ENCODE measurements at places on chromosomes 6 and 20.

- no peak for DNase-seq
Observed at GRCh38 chr6:46011188-46012085, 4.2 kb downstream of the CLIC5 start.

- DNase-seq = no peak
Observed at GRCh38 chr6:10719964-10720264, 3.0 kb upstream of the TMEM14C start.

GRCh38 chr6:157148391-157149323 is 174.7 kb downstream of the TMEM242 start:
- no peak for DNase-seq

DNA sequence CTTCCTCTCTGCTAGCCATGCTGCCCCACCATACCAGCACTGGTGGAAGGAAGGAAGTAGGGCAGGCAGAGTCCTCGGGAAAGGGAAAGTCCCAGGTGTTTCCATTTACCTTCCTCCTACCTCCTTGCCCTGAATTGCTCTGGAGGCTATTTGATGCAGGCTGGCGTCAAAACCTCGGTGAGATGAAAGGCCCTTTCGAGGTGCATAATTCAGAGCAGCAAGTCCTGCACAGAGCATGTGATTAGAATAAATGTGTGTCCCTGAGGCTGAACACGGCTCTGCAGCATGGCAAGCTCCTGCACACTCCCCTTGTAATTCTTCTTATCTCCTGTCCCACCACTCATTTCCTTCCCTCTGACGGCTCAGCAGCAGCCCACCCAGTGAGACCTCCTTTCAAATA is 98.7 kb upstream of the LRFN2 start:
- DNase-seq = no peak

GRCh38 chr6:151388997-151389617 is 2.3 kb downstream of the ZBTB2 start:
- DNase-seq = no peak

DNA sequence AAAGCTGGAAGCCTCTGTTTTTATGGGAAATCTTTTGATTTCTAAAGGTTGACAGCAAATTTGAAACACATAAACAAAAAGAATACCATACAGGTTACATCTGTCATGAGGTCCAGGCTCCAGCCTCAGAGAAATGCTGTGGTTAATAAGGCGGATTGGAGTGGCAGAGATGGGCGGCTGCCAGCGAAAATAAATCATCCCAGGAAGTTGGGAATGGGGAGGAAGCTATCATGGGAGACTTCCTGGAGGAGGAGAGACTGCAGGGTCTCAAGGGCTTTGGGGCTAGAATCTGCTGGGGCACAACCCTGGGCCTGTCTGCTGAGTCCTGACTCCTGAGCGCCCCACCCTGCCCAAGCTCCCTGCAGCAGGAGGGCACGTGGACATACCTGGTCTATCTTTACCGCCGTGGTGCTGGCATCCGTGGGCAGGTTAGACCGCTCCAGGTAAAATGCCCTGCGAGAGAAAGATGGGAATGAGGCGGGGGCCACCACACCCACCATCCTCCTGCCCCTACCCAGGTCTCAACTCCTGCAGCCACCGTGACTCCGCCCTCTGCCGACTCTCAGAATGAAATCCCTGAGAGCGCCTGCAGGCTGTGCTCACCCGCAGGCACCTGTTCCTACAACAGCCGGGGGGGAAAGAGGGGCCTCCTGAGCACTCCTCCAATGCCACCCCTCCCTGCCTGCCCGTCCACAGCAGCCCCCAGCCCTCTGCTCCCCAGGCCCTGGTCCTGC is 197.3 kb downstream of the PREX1 start:
- no peak for DNase-seq

DNA sequence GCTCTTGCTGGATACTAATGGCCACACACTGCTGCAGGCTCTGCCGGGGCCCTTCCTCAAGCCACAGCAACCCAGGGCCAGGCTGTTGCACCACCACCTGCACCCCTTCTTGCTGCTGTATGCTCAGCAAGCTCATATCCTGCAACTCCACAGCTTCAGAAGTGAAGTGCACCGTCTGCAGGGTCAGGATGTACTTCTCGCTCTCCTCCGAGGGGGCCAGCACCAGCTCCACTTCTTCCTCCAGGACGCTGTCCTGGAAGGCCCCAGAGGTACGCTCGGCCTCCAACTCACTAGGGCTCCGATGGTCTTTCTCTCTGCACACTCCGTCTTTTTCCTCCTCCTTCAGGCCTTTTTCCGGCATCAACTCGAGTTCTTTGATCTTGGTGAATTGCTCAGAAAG is 1.2 kb downstream of the CTCFL start:
- DNase-seq = no peak

GRCh38 chr6:139841794-139842215 is 467.4 kb upstream of the CITED2 start:
- no peak for DNase-seq

DNA sequence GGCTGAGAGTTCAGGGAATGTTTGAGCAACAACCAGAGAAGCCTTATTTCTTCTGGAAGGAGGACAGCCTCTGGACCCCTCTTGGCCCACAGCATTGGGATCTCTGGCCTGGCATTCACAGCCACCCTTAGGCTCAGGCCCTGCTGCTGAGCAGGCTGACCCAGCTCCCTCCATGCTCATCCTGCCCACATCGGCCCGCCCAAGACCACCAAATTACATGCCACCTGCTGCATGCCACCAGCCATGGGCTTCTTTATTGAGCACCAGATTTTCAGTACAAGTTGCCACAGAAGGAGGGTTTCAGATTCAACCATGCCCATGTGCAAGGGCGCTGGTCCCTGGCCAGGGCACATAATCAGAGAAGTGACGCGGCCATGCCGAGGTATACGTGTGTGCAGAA is 32.2 kb downstream of the ADA start:
- no peak for DNase-seq

DNA sequence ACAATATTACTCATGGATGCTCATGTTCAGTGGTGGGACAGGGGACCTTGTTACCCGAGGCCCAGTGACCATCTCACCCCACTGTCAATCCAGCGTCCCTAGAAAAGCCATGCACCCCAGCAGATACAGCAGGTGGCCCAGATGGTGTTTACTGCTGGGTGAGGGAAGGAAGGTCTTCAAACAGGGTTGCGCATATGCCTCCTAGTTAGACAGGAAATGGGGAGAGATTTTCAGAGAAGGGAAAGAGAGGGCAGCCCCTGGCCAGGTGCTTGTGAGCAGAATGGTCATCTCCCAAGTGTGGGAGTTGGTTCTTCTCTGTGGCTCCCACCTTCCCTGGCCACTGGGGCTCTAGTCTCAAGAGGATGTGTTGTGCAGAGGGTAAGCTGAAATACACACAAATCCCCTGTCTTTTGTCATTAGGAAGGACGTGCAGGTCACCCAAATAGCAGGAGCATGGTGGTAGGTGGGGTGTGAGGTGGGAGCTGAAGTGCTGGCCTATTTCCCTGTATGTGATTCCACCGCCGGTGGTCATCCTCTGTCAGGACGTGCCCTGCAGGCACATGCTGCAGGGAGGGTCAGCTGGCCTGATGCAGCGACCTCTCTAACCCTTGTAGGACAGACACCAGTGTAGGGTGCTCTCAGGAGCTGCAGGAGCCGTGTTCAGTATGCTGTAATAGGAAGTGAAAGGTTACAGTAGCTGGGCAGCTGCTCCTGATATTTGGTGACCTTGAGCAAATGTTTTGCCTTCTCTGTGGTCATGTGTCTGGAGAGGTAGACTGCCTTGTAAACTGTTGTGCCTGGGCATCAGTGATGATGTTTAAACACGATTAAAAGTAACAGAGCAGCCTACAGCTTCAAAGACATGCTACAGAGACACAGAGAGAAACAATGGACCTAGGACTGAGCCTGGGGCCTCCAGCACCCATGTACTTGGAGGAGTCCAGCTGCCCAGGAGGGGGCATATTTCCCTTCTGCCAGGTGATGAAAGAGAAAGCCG is 3.2 kb upstream of the CST3 start:
- DNase-seq = no peak

- no peak for DNase-seq
Observed at GRCh38 chr6:168026925-168027324, 29.5 kb downstream of the KIF25 start.

GRCh38 chr6:39114388-39114703 is 640 bp downstream of the SAYSD1 start:
- no peak for DNase-seq

- DNase-seq = no peak
Observed at GRCh38 chr20:63007360-63007645, 539 bp upstream of the BHLHE23 start.

DNA sequence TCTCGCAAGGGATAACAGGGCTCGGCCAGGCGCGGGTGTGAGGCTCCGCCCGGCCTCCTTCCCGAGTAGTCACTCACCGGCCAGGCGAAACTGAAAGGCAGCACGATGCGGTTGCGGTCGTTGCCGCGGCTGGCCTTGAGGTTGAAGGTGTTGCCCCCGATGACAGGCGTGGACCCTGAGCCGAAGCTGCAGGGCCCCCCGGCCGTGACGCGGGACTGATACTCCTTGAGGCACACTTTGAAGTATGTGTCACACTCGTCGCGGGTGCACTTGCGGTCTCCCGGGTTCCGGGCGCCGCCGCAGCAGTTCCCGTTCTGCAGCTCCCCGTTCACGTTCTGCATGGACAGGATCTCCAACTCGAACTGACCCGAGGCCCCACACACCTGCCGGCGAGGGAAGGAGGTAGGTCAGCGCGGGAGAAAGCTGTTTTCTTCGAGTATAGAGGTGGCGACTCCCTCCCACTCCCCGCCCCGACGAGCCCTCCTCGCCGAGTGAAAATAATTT is 1.1 kb downstream of the JAG1 start:
- peak; percentile 37 for DNase-seq

DNA sequence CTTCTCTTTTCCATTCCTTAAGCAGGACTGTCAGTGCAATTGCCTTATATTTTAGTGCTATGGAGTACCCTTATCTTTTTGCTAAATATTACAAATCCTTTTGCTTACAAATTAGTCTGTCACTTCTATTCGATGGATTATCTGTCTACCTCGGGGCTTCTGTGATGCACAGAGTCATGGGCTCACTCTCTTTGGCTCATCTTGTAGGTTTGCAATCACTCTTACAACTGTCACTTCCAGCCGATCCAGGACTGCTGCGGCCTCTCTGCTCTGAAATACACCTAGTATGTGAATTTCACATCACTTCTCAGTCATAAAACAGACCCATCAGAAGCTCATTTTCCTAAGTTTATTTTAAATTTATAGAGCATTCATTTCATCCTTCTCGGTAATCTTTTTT is 293.2 kb upstream of the QKI start:
- no peak for DNase-seq

DNA sequence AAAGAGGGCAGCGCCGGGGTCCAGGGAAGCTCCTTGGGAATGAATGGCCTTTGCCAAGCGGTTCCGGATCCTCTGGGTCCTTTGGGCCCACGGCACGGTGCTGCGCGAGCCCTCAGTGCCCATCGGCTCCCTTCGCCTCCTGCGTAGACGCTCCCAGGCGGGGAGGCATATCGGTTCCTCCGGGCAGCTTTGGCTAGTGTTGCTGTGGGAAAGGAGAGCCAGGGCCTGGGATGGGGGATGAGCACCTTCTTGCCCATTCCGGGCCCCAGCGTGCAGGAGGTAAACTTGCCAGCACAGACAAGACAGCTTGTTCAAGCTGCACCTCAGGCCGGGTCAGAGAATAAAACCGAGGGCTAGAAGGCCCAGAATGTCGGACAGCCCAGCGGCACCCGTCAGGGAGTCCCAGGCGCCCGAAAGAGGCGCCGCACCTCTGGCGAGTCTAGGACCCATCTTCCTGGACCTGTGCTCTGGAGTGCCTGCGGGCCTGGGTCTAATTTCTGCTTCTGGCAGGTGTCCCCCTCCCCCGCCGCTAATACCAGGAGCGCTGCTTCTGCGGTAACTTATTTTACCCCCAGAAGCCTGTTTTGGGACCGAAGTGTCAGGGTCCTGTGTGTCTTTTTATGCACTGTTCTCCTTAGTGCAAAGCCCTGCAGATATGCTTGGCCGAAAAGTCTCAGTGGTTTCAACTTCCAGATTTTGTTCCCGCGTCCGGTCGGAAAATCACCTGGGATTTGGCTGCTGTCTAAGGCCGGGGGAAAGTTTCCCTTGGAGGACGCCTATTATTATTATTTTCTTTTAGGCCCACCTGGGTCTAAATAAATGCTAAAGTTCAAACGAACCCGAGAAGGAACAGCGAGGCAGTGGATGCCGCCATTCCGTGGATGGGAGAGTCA is 1.7 kb upstream of the TFAP2C start:
- no peak for DNase-seq

GRCh38 chr6:116156405-116157326 is 30.7 kb upstream of the COL10A1 start:
- no peak for DNase-seq

DNA sequence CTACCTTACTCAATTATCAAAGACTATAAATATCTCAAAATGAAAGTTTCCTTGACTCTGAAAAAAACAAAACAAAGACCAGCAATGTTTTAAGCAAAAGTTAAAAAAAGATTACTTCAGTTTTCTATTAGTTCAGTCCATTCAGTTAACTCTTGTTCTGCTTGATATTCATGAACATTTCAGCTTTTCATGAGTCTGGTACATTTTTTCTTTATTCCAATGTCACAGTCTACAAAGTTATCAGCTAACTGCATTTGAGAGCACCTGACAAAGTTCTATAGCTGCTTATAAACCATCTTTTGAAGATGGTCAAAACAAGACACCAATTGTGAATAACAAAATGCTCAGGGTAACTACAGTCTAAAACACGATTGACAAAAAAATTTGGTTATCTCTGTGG is 156.1 kb upstream of the NOX3 start:
- no peak for DNase-seq

GRCh38 chr6:128519132-128519930 is 1.1 kb downstream of the PTPRK start:
- DNase-seq = peak; percentile 5

GRCh38 chr6:54440549-54440948 is 132.3 kb downstream of the TINAG start:
- DNase-seq = no peak

GRCh38 chr6:35370785-35371493 is 28.6 kb downstream of the PPARD start:
- no peak for DNase-seq

- no peak for DNase-seq
Observed at GRCh38 chr20:48170625-48171024, 385.3 kb upstream of the SULF2 start.

GRCh38 chr20:8571611-8572010 is 439.5 kb downstream of the PLCB1 start:
- no peak for DNase-seq

DNA sequence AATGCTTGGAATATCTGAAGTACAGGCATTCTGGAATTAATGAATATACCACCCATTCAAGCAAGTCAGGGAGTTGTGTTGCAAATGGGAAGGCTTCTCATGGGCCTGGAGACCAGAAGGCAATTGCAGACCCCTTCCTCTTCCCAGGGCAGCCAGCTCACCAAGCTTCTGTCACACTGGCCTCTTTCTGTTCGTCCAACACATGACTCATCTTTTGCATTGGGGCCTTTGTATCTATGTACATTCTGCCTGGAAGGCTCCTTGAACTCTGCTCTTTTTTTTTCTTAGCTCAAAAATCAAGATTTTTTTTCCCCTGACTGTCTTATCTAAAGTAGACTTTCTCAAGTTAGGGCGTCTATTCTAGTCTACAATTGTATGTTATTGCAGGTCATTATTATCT is 132.9 kb upstream of the MYLIP start:
- no peak for DNase-seq

GRCh38 chr20:44056010-44056698 is 130.8 kb downstream of the JPH2 start:
- DNase-seq = no peak
